ENCODE measurements at places on chromosomes 4 and X.

- no peak for DNase-seq
Observed at GRCh38 chr4:3826247-3827172, 60.3 kb downstream of the ADRA2C start.

DNA sequence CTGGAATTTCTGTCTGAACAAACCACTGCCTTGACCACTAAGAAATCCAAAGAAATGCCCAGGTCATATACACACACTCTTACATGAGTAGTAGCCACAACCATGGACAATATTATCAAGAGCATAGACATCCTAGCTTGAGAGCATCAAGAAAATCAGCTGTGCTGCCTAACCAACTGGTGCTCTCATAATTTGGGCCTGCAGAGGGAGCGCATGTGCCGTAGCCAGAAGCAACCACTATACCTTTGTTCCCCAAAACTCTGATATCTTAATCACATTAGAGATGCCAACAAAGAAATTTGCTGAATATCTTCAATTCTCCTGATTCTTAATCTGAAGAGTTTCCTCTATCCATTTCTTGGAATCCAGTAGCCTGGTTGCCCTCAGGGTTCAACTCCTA lies 163.6 kb downstream of the ZNF674 start:
- no peak for DNase-seq

DNA sequence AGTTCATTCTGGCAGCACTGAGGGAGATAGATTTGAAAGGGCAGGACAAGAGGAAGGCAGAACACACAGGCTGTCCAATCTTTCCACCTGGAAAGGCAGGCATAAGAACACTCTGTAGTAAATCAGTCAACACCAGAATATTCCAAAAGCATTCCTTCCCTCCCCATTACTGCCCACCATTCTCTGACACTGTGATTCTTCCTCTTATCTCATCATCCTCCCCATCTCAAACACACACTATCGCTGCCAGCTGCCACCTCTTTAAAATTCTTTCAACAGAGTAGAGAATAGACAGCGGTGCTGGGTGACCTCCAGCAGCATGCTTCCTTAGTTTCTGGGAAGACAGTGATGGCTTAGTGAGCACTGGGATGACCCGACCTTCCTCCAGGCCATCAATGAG lies 53.7 kb upstream of the MYOZ2 start:
- no peak for DNase-seq

DNA sequence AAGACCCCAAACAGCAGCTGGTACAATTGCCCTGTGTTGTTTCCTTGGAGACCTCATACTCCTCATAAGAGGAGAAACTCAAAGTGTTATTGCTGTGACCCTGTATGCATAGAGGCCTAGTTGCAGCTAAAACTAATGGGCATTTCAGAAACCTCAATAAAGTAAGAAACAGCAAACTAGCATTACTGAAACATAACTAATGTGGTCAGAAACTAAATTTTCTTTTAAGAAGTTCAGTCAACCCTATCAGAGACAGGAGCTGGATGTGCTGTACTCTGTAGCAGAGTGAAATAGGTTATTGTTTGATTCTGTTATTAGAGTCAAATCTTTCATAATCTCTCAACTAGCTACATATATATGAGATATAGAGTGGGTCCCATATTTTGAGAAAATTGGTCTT lies 257.5 kb upstream of the IRS4 start:
- DNase-seq: no peak

DNA sequence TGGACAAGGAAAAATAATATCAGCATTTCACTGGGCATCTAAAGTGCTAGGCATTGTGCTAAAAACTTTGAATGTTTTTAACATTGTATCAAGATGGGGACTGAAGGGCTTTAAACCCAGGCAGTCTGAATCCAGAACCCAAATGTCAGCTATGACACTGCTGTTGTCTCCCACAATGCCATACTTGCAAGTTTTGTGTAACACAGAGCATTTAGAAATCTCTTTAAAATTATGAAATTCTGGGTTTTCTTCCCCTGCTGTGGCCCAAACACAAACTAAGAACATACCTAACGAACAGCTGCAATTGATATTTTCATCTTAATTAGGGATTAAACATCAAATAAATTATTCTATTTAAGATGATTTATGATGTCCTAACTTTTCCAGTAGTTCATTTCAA lies 66.8 kb upstream of the LSM6 start:
- DNase-seq: no peak

GRCh38 chr4:95676190-95676589 lies 127.4 kb upstream of the UNC5C start:
- DNase-seq: no peak

DNA sequence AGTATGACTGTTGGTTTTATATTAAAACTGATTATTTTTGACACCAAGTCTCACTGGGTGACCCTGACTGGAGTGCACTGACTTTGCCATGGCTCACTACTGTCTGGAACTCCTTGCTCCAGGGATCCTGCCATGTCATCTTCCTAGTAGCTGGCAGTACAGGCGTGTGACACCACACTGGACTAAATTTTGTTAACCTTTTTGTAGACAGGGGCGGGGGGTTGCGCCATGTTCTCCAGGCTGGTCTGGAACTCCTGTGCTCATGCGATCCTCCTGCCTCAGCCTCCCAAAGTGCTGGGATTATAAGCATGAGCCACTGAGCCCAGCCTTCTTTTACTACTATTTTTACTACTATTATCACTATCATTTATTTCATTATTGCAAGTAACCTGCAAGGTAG lies 8.9 kb downstream of the XAGE1A start:
- no peak for DNase-seq

All from GM03348 (cell line).